ENCODE measurements at places on chromosomes 2 and 18. TPM values are rescaled to one million over a fixed set of nuclear protein-coding genes. Genes with fewer than 3 reads are reported as not detected.

The ITPRIPL1 gene
- 5.8 TPM for total RNA-seq

The UGT1A3 gene
- not detected for total RNA-seq

The GRP gene
- total RNA-seq: not detected

The SPP2 gene
- total RNA-seq: not detected

The GKN1 gene
- total RNA-seq: not detected

All from smooth muscle cell of trachea (primary cell).